Substantia nigra (tissue), 51 donors: ENCODE measurements at places on chromosomes 6 and 20.
A peak's percentile ranks its signal among the peaks of the same experiment; 100 is the strongest.

GRCh38 chr6:47203938-47204611 lies 105.6 kb downstream of the TNFRSF21 start:
- no peak for DNase-seq

DNA sequence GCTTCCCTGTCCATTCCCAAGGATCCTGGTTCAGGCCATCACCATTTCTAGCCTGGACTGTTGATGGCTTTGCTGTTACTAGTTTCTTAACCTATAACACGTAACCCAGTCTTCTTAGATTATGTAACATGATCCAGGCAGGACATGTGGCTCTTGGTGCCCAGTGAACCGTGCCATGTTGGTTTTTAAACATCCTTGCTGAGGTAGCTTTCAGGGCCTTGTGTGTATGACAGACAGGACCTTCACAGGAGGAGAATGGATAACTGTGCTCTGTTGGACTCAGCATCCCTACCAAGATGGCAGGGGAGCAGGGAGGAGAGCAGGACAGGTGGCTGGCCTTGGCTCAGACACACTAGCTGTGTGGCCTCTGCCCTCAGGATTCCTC lies 46.8 kb downstream of the PANK2 start:
- no peak for DNase-seq

- no peak for DNase-seq
Observed at GRCh38 chr6:14713008-14713960, 532.6 kb upstream of the JARID2 start.

- DNase-seq = no peak
Observed at GRCh38 chr6:109483735-109484057, 677 bp upstream of the ZBTB24 start.

GRCh38 chr6:52640170-52640569 lies 30.7 kb upstream of the TMEM14A start:
- peak; percentile 38 for DNase-seq

DNA sequence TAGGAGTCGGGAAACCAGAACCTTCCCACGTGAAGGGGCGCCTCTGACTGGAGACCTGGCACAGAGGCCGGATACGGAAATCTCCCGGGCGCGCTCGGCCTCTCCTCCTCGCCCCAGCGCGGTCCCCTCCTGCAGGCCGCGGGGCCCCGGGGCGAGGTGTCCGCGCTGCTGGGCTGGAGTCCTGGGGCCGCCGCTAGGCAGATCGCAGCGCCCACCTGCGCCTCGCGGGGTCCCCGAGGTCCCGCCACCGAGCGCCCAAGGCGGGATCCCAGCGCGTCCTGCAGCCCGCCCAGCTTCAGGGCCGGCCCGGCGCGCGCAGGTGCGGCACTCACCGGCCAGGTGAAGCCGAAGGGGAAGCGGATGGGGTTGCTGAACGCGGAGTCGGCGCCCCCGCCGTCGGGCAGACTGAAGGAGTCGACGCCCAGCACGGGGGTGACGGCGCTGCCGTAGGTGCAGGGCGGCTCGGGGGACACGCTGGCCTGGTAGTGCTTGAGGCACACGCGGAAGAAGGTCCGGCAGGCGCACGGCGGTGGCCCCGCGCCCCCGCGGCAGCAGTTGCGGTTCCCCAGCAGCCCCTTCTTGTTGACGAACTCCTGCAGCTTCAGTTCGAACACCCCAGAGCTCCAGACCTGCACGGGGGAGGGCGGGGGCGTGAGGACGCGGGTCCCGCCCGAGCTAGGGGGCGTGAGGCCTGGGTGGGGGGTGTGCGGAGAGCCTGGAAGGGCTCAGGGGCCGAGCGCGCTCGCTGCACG lies 1.5 kb downstream of the DLL1 start:
- no peak for DNase-seq

DNA sequence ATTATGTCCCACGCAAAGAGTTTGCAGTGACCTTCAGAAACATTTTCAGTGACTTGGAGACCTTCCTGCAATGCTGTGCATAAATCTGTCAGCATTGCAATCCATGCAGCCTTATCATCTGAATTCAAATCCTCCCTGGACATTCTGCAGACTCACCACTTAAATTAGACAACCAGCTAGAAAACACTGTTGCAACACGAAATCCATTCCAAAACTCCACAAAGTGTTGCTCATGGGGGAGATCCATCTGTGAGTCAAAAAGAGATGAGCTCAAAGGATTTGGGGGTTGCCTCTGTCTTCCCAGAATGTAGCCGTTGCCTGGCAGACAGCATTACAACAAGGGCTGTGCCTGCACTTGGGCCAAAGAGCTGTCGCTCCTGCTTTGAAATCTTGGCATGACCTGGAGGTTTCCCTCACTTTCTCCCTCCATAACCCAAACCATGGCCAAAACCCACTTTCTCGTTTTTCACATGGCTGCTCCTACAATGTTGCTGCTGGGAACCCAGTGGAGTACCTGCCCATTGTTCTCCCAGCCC lies 163.5 kb upstream of the CDYL start:
- no peak for DNase-seq

DNA sequence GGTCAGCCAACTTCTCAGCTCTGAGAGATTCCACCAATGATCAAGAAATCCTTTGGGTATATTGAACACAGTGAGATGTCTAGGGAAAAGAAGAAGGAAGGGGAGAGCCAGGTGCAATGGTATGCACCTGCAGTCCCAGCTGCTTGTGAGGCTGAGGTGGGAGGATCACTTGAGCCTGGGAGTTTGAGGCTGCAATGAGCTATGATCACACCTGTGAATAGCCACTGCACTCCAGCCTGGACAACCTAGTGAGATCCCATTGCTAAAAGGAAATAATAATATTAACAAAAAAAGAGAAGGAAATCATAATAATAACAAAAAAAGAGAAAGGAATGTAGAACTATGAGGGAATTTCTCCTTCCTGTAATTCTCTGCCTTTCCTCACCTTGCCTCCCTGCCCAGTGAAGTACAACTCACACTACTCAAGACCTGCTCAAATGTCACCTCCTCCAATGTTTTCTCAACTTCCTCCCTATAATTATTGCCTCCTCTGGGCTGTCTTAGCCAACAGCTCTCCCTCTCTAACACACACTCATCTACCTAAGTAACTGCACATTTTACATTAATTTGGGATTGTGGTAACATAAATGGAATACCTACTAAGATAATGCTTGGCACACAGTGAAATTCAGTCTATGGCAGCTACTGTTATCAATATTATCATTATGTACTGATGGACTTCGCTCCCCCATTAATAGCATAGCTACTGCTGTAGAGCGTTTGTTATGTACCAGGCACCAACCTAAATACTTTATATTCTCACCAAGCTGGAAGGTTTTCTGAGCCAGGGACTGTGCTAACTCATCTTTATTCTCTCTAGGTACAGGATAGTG lies 103.6 kb downstream of the KIF13A start:
- no peak for DNase-seq

GRCh38 chr6:20661721-20662120 lies 127.5 kb downstream of the CDKAL1 start:
- no peak for DNase-seq

DNA sequence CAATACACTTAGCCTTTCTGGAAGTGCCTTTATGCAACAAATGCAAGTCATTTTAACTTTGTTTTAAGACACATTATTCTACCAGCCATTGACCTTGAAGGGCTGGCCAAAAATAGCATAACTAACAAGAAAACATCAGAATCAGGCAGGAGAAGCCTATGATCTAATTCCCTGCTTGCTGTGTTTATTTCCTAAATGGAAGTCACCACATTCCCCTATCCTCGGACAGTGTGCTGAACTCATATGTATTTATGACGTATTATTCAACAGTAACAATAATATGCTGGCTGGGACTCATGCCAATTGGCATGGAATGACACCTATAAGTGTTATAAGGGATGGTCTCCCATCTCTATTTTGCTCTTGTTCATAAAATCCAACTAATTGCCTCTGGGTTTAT lies 140.7 kb downstream of the MAP3K7 start:
- no peak for DNase-seq

DNA sequence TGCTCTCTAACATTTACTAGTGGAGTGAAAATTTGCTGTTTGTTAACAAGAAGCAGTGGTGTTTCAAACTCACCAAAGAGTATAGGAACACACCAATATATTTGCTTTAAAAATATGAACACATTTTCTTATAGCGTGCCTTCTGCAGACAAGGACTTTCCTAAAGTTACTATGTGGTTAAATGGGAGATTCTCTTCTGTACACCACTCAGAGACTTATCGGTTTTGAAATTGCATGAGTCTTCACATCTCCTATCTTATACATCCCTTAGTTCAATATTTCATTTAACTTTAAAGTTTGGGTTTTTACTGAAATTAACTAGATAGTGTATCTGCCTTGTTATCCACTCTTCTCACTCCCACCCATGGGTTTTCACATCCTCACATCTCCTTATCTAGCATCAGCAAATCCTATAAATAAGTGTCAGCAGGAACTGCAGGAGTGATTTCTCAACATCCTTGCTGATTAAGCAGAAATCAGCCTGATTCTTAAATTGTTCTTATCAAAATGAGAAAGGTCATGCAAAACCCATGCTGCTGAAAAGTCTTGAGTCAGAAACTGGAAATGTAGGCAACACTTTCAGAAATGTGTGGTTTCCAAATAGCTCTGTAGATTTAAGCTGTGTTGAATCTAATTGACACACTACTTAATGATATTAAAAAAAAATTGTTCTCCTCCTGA lies 1075.6 kb upstream of the GJE1 start:
- DNase-seq = no peak

DNA sequence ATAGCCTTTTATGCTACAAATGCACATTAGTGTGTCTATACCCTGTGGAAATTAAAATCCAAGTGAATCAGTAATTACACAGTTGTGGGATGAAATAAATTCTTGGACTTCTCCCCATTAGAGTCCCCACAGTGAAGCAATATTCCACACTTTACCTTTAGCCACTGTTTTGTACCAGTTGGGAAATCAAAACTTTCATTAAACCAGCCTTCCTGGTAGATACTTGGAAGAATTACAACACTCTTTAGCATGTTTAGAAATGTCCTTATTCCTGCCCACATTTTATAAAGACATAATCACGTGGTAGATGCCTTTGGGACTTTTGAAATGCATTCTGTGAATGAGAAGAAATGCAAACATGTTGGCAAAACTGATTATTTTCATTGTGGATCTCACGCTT lies 49.0 kb upstream of the ANKEF1 start:
- no peak for DNase-seq

- DNase-seq = no peak
Observed at GRCh38 chr6:116483616-116484015, 22.4 kb downstream of the CALHM6 start.

GRCh38 chr6:84560436-84561390 lies 203.7 kb downstream of the TBX18 start:
- DNase-seq = no peak

DNA sequence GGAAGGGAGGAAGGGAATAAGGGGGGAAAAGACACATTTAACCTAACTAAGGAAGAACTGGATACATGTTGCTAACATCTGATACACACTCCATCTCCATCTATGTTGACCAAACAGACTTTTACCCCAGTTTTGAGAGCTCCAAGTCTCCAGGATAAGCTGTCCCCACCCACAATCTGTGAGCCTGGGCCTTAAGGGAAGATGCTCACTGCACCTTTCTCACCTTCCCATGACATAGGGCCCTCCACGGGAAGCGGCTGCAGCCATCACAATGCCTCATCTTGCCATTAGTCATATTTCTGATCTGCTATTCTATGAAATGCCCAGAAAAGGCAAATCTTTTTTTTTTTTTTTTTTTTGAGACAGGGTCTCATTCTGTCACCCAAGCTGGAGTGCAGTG lies 126.6 kb upstream of the SALL4 start:
- DNase-seq = no peak

GRCh38 chr6:55759536-55759935 lies 115.9 kb downstream of the BMP5 start:
- no peak for DNase-seq

DNA sequence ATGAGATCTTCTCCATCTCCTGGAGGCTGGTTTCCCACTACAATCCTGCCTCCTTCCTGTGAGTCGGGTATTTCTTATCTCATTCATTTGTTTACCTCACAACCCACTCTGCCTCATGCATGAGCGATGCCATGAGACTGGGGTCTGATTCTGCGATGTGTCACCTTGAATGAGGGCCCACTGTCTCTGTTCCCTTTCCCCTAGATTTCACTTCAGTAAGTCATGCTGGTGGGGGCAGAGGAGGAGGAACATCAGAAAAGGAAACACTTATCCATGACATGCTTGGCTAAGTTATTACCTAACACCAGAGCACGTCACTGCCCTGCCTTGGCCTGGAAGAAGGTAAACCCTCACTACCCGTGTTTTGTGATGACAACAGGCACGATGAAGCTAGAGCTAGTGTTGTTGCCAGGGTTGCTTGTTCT lies 337.4 kb upstream of the PRDM1 start:
- DNase-seq = no peak
